Hematopoietic multipotent progenitor cell treated with erythropoietin and hydrocortisone succinate and interleukin-3 and kit ligand, for 15 days (in vitro differentiated cells): ENCODE measurements at places on chromosomes 7 and 10.

GRCh38 chr10:72875250-72876055 lies 18.1 kb upstream of the OIT3 start:
- DNase-seq = peak; percentile 47

- DNase-seq = no peak
Measured at GRCh38 chr7:23618241-23618640, 21.1 kb downstream of the CCDC126 start.

DNA sequence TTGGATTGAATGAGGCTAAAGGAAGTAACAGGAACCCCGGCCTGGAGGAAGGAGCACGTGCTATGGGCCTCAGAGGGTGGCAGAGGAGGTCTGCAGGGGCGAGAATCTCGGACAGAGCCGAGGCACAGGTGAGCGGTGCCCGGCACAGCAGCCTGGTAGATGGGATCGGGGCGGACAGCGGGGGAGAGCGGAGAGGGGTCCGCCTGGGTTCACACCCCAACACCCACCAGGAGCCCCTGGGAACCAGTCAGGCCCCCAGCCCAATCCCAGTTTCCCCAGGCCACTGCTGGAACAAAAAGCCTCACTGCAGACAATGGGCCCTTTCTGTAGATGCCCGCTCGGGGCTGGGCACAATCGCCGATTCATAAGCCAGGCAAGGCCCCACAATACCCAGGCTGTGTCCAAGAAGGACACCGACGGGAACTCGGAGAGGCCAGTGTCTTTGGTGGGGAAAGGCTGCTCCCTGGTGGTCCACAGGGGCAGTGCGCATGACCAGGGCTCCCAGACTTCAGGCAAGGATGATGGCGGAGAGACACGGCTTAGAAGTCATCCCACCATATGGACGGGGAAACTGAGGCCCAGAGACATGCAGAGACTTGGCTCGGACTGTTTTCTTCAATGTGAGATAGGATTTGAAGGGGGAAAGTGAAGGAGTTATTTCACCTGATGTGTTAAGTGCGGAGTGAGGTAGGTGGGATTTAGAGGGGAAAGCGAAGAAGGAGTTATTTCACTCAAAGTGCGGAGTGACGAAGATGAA lies 106.9 kb upstream of the GPR26 start:
- DNase-seq = peak; percentile 41

DNA sequence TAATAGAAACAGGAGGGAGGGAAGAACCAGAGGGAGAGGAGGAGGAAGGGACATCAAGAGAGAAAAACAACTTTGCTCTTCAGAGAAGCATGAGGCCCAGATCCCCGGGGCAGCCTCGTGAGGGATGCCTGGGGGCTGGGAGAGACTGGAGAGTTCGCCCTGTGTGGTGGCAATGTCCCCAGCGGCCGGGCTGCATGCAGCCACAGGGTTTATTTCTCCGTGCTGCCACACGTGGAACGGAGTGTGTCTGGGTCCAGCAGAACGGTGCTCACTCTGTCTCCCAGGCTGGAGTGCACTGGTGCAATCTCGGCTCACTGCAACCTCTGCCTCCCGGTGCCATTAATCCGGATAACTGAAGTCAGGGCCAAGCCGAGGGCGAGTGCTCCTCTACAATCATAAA lies 257.7 kb downstream of the ACTR3B start:
- DNase-seq = no peak

- DNase-seq = no peak
Measured at GRCh38 chr10:31020209-31020608, 11.5 kb downstream of the ZNF438 start.

GRCh38 chr10:31304291-31304970 lies 14.6 kb upstream of the ZEB1 start:
- DNase-seq = no peak

DNA sequence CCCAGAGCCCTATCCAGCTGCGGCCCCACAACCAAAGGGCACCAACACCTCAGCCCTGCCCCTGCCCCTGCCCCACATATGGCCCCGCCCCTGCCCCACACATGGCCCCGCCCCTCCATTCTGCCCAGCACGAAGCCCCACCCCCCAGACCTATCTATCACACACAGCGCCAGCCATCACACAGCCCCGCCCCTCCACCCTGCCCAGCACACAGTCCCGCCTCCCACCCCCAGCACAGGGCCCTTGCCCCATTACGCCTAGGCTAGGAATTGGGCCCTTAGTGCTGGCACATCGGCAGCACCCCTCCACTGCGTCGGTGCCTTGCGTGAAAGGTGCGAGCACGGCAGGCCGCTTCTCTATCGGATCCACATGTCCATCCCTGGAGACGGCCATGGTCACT lies 126.8 kb downstream of the MAD1L1 start:
- peak; percentile 80 for DNase-seq

GRCh38 chr10:133253361-133253955 lies 15.8 kb downstream of the VENTX start:
- no peak for DNase-seq

- no peak for DNase-seq
Measured at GRCh38 chr10:323651-324293, 188.5 kb downstream of the ZMYND11 start.

- no peak for DNase-seq
Measured at GRCh38 chr7:55288070-55288824, 76.9 kb upstream of the LANCL2 start.

GRCh38 chr10:12712293-12712983 lies 289.1 kb downstream of the CCDC3 start:
- DNase-seq = no peak

DNA sequence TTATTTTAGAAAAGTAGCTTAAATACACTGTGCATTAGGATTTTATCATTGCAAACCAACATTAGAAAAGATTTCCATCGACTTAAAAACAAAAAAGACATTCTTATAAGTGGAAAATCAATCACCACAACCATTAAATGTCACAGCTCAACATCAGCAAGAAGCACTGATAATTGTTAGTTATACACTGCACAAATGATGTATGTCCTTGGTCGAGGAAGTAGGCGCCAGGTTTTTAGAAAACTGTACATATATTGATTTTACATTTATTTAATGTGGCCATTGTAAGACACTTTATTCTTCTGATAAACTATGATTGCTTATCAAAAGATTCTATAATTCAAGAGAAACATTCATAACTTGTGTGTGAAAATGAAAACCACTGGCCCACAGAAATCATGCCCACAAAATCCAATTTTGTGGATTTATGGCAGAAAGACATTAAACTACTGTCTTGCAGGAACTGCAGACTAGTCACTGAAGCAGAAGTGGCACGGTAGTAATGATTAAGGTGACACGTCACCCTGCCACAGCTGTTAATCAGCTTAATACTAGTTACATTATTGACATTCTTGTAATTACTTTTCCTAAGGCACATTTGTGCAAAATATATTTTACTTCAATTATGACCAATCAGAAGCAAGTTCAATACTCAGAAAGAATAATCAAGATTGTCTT lies 79.4 kb downstream of the VPS41 start:
- DNase-seq = no peak

DNA sequence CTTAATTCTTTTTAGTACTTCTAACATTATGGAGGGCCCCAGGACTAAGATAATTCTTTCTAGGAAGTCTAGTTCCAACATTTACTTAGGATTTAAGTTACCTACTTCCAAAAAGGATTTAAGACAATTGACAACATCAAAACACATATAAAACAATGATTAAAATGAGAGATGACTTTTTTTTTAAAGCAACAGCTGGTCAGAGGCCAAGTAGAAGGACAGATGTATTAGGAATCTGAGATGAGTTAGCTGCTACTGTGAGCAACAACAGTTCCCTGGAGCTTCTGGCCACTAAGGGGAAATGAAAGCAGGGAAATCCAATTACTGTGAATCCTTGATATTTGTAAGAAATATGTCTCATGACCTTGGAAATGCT lies 222.3 kb downstream of the PHTF2 start:
- DNase-seq = no peak

GRCh38 chr10:12902135-12902572 lies 99.4 kb downstream of the CCDC3 start:
- DNase-seq = peak; percentile 62

- DNase-seq = no peak
Measured at GRCh38 chr10:116787053-116787659, 44.8 kb upstream of the HSPA12A start.

- no peak for DNase-seq
Measured at GRCh38 chr10:47035171-47035818, 124.1 kb downstream of the PTPN20 start.

DNA sequence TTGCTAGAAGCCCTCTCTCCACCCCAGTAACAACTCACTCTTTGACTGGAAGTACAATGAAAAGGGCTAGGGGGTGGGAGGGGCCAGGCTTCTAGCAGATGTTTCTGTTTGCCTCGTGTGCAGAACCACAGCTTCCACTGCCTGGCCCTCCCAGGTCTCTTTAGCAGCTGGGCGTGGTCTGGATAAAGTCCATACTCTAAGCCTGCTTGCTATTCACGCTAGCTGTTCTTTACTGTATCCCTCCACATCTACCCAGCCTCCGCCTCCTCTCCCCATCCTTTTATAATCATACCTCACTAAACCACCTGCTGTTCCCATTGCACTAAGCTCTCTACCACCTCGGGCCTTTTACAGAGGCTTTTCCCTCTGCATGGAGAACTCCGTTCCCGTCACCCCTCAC lies 288.8 kb downstream of the CAMK1D start:
- DNase-seq = no peak

DNA sequence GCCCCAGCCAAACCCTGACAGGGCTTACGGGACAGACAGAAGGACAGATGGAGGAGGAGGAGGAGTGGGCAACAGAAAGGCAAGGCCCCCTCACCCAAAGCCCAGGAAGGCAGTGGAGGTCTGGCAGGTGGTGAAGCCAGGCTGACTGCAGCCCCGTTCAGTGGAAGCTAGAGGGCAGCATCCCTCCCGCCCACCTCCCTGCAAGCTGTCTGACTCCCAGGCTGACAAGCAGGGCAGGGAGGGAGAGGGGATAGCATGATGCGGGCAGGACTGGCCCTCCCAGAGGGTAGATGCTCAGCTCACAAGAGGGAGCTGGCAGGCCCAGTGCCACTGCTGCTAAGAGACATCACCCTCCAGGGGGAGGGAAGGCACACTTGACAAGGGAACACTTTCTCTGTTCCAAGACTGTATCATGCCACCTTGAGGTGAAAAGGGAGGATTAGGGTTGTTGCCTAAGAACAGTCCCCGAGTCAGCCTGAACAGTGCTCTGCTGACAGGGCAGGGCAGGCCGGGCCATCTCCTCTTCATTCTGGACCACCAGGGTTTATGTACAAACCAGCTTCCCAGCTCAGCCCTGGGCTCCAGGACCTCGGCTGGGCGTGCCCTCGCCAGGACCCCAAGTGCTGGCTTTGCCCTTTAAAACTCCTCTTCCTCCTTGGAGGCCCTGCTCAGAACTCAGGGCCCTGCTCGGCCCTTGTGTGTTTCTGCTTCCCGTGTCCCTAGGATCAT lies 61.8 kb downstream of the RASGEF1A start:
- DNase-seq = peak; percentile 33

DNA sequence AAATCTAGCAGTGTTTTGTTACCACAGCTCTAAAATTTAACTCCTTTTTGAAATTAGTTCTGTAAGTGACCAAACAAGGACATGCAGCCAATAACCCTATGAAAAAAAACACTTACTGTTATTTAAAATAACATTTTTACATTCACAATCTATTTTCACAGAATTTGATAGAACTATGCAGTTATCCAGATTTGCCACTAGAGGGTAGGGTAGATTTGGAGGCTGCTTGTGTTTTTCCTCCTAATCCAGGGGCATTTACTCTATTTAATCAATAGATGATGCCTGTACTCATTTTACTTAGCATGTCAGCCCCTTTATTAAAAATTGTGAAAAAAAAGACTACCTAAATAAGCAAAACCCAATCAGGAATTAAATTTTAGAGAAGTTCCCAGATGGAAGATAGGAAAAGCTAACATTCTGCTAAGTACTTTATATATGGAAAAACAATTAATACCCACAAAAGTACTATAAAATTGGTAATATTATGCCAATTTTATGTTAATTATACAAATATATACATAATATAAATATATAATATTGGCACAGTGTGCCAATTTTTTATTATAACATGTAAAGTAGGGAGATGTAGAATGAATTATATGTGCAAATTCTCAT lies 18.1 kb upstream of the LIPK start:
- no peak for DNase-seq

DNA sequence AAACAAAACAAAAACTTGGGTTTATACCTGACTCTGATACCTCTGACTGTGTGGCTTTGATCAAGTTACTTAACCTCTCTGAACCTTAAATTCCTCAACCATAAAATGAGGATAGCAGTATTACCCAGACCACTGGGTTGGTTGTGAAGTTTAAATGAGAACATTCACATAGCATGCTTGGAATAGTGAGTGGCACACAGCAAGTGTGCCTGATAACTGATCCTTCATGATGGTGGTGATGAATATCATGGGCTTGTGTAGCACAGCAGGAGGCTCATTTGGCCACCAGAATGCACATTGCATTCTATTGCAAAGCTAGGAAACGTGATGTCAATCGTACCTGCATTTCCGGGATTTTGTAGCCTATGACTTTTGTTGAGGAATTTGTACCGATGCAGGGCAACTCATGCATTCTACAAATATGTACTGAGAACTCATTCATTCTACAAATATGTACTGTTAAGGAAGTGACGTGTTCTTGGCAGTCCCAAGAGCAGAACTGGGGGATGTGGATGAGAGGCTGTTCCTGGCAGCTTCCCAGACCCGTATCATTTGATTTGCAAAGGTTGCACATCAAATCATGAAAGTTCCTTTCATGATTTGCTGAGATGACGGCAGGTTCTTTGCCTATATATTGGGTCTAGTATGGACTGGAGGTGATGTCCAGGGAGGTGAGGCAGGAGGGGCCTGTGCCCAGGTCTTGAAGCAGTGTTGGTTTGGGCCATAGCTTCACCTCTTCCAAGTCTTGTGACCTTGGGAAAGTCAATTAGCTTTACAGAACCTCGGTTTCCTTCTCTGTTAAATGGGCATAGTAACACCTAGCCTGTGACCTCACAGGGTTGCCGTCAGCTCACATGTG lies 94.6 kb upstream of the SMNDC1 start:
- DNase-seq = no peak

DNA sequence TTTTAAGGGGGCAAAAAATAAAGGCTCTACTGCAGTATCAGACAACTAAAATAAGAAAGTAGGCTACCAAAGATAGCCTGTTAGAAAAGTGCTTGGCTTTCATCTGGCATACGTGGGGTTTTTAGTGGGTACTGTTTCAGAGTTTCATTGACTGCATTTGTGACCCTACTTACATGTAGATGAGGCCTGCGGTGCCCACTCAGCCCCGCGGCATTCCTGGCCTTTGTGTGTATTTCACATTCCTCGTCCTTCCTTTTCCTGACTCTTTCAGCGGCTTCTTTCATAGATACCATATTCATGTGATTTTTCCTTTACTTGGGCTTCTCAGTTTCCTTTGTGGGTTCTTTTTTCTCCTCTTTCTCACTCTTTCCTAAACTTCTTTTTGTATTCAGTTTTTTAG lies 50.7 kb downstream of the UBE3C start:
- no peak for DNase-seq

DNA sequence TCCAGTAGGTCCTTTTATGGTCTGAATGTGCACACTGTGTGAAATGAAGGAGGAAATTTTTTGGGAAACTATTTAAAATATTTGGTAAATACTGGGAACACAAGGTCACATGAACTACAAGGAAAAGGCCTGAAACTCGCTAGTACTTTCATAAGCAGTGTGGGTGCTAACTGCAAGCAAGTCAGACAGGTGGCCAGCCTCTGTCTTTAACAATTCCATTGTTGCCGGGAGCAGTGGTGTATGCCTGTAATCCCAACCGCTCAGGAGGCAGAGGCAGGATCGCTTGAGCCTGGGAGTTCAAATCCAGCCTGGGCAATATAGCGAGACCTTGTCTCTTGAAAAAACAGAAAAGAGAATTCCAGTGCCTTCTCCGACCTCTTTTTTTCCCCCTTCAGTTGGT lies 37.5 kb downstream of the SMURF1 start:
- DNase-seq = no peak

- no peak for DNase-seq
Measured at GRCh38 chr7:134854816-134855215, 75.4 kb downstream of the CALD1 start.

- DNase-seq = no peak
Measured at GRCh38 chr10:14074062-14074884, 256.5 kb downstream of the FRMD4A start.
